ENCODE measurements at places on chromosomes 2 and 18.

DNA sequence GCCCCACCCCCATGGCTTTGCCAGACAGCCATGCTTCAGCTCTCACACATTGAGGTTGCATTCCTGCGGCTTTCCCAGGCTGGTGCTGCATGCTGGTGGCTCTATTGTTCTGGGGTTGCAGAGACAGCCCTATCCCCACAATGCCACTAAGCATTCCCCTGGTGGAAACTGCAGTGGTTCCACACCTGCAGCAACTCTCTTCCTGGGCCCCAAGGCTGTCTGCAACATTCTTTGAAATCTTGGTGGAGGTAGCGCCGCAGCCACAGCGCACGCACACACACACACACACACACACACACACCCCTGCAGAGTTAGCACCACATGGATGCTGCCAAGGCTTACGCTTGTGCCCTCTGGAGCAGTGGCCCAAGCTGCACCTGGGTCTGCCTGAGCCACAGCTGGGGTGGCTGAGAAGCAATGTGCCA lies 21.4 kb downstream of the SFXN5 start:
- DNase-seq: no peak

- DNase-seq: no peak
Measured at GRCh38 chr2:54768772-54769428, 45.4 kb downstream of the EML6 start.

GRCh38 chr2:170156592-170156991 lies 21.4 kb upstream of the MYO3B start:
- no peak for DNase-seq

DNA sequence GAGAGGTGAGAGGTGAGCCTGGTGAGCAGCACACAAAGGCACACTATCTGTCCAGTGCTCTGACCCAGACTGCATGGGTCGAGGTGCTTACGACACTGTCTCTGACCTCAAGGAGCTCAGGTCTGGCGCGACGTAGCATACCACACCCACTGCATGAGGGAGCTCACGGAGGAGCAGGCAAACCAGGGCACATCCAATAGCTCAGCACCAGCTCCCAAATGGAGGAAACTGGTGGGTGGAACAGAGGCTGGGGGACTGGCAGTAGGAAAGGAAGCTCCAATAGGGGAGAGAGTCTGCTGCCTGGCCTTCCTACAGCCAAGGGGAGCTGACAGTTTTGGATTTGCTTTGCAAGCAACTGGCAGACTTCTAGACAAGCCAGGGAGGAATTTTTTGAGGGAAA lies 36.3 kb downstream of the CELF4 start:
- no peak for DNase-seq

- no peak for DNase-seq
Measured at GRCh38 chr2:72815655-72816278, 10.1 kb downstream of the EXOC6B start.

DNA sequence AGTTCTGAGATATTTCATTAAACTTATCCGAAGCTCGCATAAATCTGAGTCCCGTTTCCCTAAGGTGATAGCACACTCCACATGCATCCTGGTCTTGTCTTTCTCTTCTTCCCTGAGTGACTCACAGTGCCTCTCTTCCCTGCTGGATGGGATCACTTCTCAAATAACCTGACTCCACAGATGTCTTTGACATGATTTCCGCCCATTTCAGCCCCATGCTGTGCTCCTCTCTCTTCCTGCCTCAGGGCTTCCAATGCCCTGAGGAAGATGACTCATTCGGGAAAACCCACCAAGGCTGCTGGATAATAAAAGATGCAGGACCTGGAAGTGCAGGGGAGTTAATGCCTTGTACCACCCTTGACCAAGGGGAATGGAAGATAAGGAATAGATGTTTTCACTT lies 441.7 kb upstream of the SOX11 start:
- DNase-seq: no peak

DNA sequence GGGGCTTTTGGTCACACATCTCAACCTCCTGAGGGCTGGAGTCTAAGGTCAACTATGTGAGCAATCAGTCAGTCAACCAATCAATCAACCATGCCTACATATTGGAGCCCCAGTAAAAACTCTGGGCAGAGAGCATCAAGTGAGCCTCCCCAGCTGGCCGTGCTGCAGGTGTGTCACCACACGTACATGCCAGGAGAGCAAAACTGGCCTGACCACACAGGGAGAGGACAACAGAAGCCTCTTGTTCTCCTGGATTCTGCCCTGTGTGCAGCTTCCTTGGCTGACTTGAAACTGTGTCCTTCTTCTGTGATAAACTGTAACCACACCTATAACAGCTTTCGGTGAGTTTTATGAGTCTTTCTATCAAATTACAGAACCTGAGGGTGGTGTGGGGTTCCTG lies 25.9 kb downstream of the GPR35 start:
- no peak for DNase-seq

- no peak for DNase-seq
Measured at GRCh38 chr2:1598800-1599199, 145.5 kb downstream of the PXDN start.

DNA sequence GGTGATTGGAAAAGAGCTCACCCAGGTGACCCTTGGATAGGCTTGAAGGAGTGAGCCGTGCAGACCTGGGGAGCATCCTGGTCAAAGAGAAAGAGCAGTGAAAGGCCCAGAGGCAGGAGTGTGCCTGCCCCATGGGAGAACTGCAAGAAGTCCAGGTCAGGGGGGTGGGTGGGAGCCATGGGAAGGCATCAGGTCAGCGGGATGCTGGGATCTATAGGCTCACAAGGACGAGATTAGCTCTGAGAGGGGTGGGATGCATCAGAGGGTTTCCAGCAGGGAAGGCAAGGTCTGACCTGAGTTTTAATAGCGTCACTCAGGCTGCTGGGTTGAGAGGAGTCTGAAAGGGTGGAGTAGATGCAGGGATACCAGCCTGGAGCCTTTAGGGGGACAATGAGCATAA lies 158.6 kb downstream of the SMAD7 start:
- DNase-seq: no peak

GRCh38 chr2:237113026-237113795 lies 27.5 kb downstream of the COPS8 start:
- DNase-seq: no peak

DNA sequence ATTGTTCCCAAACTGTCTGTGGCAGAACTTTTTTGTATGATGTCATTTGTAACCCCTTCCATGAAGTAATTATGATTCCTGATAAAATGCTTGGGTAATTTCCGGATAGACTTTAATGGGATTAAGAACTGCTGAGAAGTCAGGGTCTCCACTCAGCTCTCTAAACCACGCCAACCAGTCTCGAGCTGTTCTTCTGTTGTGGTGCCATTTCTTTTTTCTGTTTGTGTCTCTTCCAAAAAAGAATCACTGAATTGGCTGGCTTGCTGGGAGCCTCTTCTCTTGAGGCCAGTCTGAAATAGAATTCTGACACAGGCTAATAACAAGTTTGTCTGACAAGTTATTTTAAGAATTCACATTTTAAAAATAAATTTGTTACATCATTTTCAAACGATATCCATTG lies 198.9 kb downstream of the BCL2 start:
- no peak for DNase-seq

DNA sequence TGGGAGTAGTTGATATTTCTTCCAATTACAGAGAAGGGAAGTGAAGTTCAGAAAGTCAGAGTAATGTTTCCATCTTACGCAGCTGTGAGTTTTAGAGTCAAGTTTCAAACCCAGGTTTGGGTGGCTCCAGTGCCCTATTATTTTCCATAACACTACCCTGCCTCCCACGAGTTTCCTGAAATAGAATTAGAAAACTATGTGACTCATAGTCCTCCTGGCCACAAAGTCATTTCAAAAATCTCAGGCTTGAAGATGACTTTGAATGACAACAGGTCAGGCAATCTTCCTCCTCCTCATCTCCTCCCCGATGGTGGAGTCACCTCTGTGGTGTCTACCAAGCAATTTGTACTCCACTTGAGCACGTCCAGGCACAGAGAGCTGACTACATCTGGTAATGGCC lies 212.3 kb upstream of the TRIB2 start:
- DNase-seq: peak; percentile 55

- no peak for DNase-seq
Measured at GRCh38 chr2:206064077-206064476, 21.9 kb downstream of the INO80D start.

GRCh38 chr2:202148515-202149154 lies 75.6 kb downstream of the KIAA2012 start:
- DNase-seq: no peak

DNA sequence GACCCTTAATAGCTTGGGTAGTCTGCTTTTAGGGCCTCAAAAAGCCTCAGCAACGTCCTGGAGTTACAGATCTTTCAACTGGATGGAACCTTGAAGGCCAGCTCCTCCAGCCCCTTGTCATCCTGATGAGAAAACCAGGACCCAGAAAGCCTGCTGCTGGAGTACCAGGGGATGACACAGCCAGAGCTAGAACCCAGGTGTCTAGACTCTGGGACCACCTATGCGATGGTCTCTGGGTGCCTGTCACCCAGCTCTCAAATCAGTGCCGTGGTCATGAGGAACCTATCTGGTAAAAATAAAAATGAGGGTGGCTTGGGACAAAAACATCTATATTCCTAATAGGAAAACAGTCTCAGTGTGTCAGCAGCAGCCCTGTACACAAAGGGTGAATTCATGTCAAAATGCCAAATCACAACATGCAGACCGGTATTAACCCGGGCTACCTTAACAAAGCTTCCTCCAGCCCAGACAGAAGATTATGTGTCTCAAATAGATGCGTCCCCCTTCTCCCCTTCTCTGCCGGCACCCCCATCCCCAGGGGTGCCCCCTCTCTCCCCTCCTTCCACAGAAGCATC lies 28.5 kb downstream of the SMAD7 start:
- DNase-seq: no peak

GRCh38 chr2:240881913-240882312 lies 13.3 kb downstream of the AGXT start:
- no peak for DNase-seq

GRCh38 chr2:55163941-55164390 lies 68.1 kb downstream of the CLHC1 start:
- no peak for DNase-seq

DNA sequence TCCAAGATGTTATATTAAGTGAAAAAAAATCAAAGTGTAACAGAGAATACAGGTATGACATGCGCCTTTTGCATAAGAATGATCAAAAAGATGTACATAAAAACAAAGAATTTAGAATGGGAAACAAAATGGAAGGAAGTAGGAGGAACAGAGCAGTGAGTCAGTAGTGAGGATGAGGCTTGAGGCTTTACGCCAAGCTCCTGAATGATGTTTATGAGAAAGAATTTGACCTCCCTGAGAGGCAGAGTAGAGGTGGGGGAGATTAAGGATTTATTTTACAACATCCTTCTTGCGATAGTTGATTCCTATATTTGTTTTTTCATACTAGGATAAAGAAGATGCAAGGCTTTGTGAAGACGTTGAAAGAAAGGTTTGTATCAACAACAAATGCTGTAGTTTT lies 81.4 kb downstream of the DCDC2C start:
- no peak for DNase-seq

DNA sequence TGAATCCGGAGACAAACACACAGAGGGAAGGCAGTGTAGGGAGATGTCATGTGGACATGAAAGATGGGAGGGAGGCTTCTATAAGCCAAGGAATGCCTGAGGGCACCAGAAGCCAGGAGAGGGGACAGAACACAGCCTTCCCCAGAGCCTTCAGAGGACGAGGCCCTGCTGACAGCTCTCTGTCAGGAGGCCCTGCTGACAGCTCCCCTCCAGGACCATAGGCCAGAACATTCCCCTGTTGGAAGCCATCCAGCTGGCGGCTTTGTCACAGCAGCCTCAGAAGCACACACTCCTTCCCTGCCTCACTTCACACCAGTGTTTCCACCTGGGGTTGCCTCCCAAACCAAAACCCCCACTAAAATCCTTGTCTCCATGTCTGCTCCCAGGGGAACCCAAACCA lies 171.3 kb upstream of the ID2 start:
- no peak for DNase-seq

- DNase-seq: no peak
Measured at GRCh38 chr2:201176081-201176481, 6.9 kb upstream of the CASP10 start.

DNA sequence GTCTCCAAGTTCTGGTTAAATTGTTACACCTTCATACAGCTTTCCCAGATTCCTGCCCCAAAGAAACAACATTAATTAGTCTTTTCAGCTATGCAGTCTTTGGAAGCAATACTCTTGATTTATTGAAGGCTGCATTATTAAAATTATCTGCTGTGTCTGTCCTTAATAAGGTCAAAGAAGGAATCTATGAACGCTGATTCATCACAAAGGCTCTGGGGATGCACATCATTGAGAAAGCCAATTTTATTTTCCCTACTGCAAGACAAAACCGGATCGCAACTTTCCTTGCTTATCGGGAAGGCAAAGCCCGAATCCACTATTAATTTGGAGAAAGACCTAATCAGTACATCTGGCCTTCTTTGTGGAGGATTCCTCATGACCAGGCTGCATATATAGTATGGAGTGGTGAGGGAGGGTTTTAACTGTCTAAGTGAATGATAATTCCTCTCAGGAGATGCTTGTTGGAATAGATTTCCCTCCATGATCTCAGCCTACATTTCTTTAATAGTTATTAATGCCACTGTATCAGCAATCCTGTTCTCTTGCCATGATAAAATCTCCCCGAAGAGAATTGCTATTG lies 224.6 kb downstream of the PIK3C3 start:
- no peak for DNase-seq

Measured in GM12878 (cell line).